ENCODE measurements at places on chromosomes 2 and 18. TPM values are rescaled to one million over a fixed set of nuclear protein-coding genes. Genes with fewer than 3 reads are reported as not detected.
A peak's percentile ranks its signal among the peaks of the same experiment; 100 is the strongest.

Gene COL3A1
- 264 TPM for total RNA-seq

Gene SPDYA
- 0.58 TPM for total RNA-seq

Gene RAB6C
- 0.12 TPM for total RNA-seq

Gene NT5C1B
- total RNA-seq: not detected

Gene CD207
- total RNA-seq: 0.13 TPM

Gene GNAL
- total RNA-seq: 4.2 TPM

DNA sequence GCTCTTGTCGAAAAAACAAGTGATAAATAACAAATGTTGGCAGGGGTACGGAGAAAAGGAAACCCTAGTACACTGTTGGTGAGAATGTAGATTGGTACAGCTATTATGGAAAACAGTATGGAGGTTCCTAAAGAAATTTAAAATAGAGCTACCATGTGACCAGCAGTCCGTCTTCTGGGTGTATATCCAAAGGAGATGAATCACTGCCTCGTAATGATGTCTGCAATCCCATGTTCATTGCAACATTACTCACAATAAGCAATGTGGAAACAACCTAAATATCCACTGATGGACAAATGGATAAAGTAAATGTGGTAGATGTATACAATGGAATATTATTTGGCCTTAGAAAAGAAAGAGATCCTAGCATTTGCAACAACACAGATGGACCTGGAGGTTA lies 50.6 kb downstream of the SLC16A14 start:
- DNase-seq: no peak

DNA sequence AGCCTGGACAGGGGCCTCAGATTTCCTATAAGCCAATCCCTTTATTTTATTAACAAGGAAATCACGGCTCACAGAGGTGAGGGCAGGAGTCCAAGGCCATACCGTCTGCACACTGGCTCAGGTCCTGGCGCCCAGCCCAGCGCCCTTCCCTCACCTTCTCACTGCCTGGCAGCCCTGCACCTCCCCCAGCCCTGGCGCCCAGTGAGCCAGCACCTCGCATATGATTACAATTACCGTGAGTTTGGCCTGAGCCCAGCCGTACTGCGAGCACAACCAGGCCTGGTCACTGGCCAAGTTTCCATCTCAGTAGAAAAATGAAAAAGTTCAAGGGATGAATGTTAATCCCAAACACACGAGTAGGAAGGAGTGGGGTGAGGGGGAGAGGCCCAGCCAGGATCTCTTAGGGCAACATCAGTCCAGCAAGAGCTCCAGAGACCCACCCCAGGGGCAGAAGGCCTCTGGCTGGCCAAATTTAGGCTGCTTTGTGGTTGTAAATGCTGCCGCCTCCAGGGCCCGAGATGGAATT lies 68.4 kb downstream of the MCFD2 start:
- DNase-seq: peak; percentile 96

- DNase-seq: no peak
These were observed 337.0 kb downstream of the MBD2 start for GRCh38 chr18:53887447-53887846.

Gene EML4
- total RNA-seq: 31.4 TPM

- DNase-seq: no peak
These were observed 25.6 kb upstream of the PMAIP1 start for GRCh38 chr18:59874166-59874565.

DNA sequence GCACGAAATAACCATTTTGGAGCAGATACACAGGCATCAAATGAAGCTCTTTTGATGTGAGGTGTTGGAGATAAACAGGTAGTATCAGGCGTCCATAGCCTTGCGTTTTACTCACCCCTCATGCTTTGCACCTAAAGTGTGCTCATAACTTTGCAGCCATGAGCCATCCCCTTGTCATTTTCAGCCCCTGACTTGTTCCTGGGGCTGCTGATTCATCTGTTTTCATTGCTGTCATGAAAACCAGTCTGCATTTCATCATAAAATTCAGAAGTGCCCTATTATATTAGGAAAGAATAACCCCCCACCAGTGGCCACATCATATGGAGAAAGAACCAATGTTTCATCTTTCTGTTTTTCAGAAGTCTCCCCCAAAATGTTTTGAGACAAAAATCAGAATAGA lies 329.7 kb upstream of the NRP2 start:
- DNase-seq: no peak

Gene USP34
- 116 TPM for total RNA-seq

DNA sequence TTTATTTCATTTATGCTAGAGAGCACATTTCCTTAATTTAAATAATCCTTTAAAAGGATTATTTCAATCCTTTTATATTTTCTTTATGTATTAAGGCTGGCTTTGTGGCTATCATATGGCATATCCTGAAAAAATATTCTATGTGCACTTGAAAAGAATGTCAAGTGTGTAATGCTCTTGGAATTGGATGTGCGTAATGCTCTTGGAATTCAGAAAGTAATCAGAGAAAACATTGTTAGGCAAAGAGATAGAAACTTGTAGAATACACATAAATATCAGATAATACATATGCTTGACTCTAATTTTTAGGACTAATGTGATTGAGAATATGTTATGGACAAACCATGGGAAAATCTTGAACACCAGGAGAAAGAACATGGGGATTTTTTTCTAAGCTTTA lies 197.5 kb upstream of the COL3A1 start:
- no peak for DNase-seq

GRCh38 chr2:207768168-207768865 lies 1.4 kb downstream of the FZD5 start:
- DNase-seq: peak; percentile 48

Gene ZNF804A
- total RNA-seq: not detected

GRCh38 chr2:10845640-10846039 lies 33.1 kb upstream of the PDIA6 start:
- no peak for DNase-seq

Gene TMEM178A
- 2.7 TPM for total RNA-seq

Gene ACVR1
- 49.5 TPM for total RNA-seq

DNA sequence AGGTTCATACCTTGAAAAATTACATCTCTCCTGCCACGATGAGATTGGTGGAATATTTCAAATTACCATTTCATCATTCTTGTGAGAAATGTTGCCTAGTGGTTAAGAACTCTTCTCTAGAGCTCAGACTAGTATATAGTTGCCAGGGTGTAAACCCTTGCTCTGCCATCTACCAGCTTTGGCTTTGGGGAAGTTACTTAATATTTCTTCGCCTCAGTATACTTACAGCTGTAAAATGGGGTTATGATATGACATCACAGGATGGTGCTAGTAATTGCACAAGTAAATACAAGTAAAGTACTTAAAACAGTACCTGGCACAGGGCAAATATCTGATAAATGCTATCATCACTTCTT lies 1.5 kb downstream of the SPOPL start:
- no peak for DNase-seq

DNA sequence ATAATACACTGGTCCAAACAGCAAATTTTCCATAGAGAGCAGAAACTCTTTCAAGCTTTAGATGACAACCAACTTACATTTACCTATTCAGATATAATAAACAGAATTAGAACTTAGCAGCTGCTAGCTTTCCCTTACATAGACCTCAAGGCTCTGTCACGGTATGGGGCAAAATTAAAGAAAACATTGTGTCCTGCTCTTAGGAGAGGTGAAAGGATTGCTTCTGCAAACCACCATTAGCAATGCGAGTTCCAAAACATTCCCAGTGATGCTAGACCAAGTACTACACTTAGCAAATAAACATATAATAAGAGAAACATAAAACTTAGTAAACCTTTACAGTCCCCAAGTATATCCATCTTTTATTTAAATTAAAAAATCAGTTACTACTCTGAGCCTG lies 183.3 kb downstream of the CAMKMT start:
- no peak for DNase-seq

Gene IL36B
- not detected for total RNA-seq

Gene SLC5A7
- not detected for total RNA-seq

DNA sequence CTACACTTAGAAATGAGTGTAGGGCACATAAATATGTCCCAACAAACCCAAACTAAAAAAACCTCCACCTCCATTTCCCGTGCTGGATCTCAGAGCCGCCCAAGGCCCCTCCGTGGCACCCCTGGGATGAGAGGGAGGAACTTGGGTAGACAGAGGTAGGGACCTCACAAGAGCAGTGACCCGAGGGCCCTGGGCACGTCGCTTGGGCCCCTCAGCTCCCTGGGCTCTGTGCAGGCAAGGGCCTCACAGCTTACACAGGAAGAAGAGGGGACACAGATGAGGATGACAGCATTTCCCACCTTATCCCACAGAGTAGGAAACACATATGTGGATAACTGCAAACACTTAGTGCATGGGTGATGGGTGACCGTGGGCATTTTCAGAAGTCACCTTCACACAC lies 93.9 kb upstream of the TPO start:
- DNase-seq: no peak

GRCh38 chr2:9808334-9809063 lies 34.8 kb upstream of the TAF1B start:
- DNase-seq: no peak

Gene IL18RAP
- total RNA-seq: 0.69 TPM

GRCh38 chr2:120396861-120397811 lies 51.2 kb downstream of the INHBB start:
- DNase-seq: no peak

DNA sequence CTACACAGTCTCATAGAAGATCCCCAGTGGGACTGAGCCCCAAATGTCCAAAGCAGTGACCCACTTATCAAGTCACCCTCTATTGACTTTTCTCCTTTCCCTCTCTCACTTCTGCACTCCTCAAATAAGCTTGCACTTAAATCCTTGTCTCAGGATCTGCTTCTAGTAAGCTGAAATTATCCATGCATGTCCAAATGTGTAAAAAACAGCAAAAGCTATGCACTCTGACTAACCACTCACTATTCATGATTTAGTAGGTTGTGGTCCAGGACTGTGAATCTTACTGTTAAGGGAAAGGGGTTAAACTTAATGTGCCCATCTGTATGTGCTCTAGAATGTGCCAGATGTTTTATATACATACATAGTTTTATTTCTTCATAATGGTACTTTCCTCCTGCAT lies 115.4 kb downstream of the SCG2 start:
- no peak for DNase-seq

DNA sequence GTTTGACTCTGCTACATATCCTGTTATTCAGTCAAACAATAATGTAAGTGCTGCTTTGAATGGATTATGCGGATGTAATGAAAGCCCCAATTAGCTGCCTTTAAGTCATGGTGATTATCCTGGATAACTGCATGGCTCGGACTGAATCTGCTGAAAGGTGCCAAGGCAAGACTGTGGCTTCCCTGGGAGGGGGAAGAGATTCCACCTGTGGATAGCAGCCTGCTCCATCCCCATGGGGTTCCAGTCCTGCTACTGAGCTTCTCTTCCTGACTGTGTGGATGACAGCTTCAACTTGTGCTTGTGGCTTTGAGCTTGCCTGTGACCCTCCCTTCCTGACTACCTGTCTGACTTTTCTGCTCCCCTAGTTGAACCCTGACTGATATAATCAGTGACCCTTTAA lies 540.0 kb upstream of the GYPC start:
- no peak for DNase-seq

DNA sequence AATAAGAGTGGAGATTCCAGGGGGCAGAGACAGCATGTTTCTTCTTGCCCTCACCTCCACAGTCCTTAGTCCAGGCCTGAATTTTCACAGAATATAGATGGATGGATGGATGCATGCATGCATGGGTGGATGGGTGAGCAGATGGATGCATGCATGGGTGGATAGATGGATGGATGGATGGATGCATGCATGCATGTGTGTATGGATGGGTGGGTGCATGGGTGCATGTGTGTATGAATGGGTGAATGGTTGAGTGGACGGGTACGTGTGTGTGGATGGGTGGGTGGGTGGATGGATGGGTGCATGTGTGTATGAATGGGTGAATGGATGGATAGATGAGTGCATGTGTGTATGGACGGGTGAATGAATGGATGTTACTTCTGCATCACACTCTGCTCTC lies 153.3 kb downstream of the CELF4 start:
- no peak for DNase-seq

Gene LONRF2
- 22.4 TPM for total RNA-seq

Gene PSD4
- total RNA-seq: 14.1 TPM

Gene TTR
- total RNA-seq: 3.0 TPM

Gene DES
- total RNA-seq: 130 TPM

- no peak for DNase-seq
These were observed 178.2 kb upstream of the PXDN start for GRCh38 chr2:1922402-1923025.
